Astrocyte (in vitro differentiated cells and primary cell): ENCODE measurements at places on chromosomes 11 and 22. TPM values are rescaled to one million over a fixed set of nuclear protein-coding genes. Genes with fewer than 3 reads are reported as not detected.

The UBQLNL gene
- 0.27 TPM in 1 of 2 replicates, not detected in the other for total RNA-seq

The ART1 gene
- not detected in 2 replicates for total RNA-seq

The LINC01488 gene
- total RNA-seq = not detected in 2 replicates

The RNF215 gene
- total RNA-seq = 24.5 and 28.5 TPM in 2 replicates

DNA sequence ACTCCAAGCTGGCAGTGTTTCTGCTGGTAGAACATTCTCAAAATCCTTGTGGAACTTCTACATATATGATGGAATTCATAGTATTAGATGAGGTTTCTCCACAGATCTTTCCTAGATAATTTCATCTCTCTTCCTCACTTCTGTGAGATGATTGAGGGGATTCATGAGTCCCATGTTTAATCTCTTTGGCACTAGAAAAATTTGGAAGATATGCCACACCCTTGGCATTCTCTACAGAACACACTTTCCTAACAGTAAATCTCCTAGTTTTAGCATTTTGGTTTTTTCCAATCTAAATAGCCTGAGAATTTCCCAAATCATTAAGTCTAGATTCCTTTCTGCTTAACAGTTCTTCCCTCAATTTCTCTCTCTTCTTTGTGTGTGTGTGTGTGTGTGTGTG is 35.3 kb downstream of the MED15 start:
- H3K27ac ChIP-seq = no peak overlapping the region
- peaks cover 8% of the 10 kb centered on the region for H3K4me1 ChIP-seq
- no peak for DNase-seq
- H3K4me3 ChIP-seq = no peak overlapping the region

The CHST1 gene
- 2.6 and 3.0 TPM in 2 replicates for total RNA-seq

DNA sequence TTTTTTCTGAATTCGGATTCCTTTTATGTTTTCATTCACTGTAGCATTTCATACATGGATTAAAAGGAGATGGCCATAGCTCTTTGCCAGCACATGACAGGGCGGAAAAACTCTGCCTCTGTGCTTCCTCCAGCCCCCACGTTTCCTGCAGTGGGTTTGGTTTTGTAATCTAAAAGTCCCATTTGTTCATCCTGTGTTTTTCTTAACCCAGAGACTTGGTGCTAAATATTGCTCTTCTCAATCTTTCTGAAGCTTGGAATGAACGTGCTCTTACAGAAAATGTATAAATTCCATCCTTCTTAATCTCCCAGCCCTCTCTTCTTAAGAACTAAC is 89.9 kb downstream of the PPP6R3 start:
- peak; percentile 11 for DNase-seq
- no peaks in the 10 kb centered on the region for H3K27me3 ChIP-seq
- H3K27ac ChIP-seq = no peak overlapping the region
- no peak overlapping the region for H3K4me3 ChIP-seq

DNA sequence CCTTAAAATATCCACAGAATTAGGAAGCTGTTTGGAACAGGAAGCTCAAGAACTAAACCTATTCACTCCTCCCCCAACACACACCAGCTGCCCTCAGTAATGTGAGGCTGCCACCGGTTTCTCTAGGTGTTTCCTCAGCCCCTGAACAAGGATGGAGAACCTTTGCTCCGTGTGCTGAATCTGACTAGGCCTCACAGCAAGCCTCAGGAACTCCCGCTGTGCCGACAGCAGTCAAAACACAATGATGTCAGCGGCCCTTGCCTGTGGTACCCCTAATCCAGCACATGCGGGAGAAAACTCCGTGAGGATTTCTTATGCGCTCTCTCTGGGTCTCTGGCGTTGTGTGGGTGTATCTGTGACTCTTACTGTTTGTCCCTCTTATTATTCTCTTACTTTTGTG is 153.3 kb downstream of the EFCAB6 start:
- H3K36me3 ChIP-seq = no peaks in the 10 kb centered on the region
- H3K27me3 ChIP-seq = no peaks in the 10 kb centered on the region
- H3K27ac ChIP-seq = no peak overlapping the region

- H3K36me3 ChIP-seq = no peaks in the 10 kb centered on the region
- no peak overlapping the region for H3K27ac ChIP-seq
- H3K27me3 ChIP-seq = peaks cover 8% of the 10 kb centered on the region
- no peak for DNase-seq
These were observed 16.4 kb upstream of the SHANK2 start for GRCh38 chr11:71268706-71269321.

- H3K4me1 ChIP-seq = no peaks in the 10 kb centered on the region
- no peaks in the 10 kb centered on the region for H3K36me3 ChIP-seq
- peaks cover 15% of the 10 kb centered on the region for H3K27me3 ChIP-seq
- H3K27ac ChIP-seq = no peak overlapping the region
- H3K4me3 ChIP-seq = no peak overlapping the region
These were observed 27.8 kb upstream of the CSNK2A3 start for GRCh38 chr11:11380883-11381282.
